CD4-positive, alpha-beta T cell treated with Interferon gamma for 1 hour (primary cell): ENCODE measurements at places on chromosomes 11 and 22.

- no peak for DNase-seq
These were observed 42.1 kb upstream of the SEZ6L start for GRCh38 chr22:26127126-26127525.

- DNase-seq: no peak
These were observed 91.9 kb upstream of the NTM start for GRCh38 chr11:131278472-131278871.

- DNase-seq: no peak
These were observed 8.0 kb downstream of the NAGA start for GRCh38 chr22:42062506-42063170.

DNA sequence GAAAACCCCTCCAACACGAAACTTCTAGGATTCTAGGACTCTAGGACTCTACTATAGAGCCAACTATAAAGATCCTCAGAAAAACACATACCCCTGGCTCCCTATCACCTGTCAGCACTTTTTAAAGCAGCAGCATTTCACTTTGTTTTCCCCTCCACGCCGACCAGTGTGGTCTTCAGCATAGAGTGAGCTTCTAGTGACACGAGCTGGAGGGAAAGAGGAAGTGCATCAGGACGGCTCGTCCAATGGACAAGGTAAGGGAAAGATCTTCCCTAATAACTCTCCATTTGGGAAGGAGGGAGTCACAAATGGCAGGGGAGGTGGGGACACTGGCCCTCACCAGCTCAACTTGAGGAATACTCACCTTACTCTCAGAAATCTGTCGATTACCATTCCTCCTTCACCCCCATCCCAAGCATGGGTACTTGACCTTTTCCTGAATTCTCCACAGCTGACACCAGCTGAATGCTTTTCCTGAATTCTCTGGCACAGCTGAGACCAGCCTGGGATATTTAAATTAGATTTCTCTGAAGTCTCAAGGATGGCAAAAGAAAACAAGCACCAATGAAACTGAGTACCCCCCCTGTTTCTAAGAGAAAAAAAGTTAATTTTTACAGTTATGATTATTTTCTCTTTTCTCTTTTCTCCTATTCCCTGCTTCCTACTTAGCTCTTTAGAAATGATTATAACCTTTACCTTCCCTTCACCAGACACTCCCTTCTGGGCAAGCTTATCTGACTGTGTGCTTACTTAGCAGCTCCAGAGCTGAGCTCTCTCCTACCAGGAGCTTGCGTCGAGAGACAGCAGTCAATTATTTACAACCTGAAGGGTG lies 33.3 kb upstream of the NNMT start:
- no peak for DNase-seq

DNA sequence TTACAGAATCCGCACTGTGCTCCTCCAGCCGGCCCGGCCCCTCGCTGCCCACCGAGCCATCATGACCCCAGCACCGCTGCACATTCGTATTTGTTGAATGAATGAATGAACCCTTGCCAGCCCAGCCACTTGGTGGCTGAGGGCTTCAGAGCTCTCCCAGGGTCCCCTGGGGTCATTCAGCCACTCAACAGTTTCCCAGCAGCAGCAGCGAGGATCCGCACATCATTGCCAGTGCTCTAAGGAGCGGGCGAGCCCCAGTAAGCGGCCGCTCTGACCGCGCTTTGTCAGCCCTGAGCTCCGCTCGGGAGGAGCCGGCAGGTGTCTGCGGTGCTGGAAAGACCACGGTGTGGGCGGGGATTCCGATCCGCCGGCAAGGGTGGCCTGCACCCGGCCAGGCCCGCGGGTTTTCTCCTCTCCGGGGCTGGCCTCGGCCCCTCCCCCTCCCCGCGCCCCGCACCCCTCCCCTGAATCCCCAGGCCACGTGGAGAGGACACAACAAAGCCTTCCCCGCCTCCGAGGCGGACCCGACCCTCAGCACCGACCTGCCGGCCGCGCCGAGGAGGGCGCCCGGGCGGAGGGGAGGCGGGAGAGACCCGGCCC lies 563 bp downstream of the BID start:
- DNase-seq: peak; percentile 63

DNA sequence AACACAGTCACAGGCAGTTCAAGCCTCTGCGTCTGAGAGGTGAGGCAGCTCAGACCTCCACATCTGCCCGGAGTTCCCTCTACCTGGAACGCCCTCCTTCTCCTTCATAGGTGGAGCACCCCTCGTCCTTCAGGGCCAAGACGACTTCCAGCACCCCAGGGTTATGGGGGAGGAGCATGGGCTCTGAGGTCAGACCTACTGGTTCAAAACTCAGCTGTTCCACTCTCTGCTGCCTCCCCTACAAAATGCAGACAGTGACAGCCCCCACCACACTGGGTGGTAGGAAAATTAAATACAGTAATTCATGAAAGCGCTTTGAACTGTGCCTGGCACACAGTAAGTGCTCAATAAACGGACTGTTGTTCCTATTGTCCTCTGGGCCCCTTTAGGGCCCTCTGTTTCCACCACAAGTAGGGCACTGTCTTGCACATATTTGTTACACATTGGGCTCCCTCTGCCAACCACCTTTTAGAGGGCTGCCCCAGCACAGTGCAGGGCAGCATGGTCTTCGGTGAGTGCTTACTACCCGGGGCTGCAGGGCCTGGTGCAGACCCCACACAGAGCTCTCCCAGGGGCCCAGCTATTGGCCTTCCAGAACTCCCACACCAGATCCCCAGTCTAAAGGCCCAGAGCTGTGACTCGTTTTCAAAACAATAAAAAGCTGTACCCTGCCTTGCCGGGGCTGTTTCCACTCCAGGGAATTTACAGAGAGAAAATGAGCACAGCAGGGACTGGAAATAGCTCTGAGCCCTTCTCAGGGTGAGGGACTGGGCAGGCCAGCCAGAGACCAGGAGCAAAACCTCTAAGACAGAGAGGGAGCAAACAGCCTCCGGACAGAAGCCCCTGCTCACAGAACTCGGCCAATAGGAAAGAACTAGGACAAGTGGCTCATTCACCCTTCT lies 2.5 kb downstream of the TMEM184B start:
- no peak for DNase-seq

GRCh38 chr11:47863189-47863897 lies 15.2 kb upstream of the NUP160 start:
- DNase-seq: peak; percentile 11

GRCh38 chr22:37982938-37983859 lies 1.2 kb downstream of the SOX10 start:
- no peak for DNase-seq

- no peak for DNase-seq
These were observed 14.0 kb downstream of the CFAP300 start for GRCh38 chr11:102061276-102061675.

DNA sequence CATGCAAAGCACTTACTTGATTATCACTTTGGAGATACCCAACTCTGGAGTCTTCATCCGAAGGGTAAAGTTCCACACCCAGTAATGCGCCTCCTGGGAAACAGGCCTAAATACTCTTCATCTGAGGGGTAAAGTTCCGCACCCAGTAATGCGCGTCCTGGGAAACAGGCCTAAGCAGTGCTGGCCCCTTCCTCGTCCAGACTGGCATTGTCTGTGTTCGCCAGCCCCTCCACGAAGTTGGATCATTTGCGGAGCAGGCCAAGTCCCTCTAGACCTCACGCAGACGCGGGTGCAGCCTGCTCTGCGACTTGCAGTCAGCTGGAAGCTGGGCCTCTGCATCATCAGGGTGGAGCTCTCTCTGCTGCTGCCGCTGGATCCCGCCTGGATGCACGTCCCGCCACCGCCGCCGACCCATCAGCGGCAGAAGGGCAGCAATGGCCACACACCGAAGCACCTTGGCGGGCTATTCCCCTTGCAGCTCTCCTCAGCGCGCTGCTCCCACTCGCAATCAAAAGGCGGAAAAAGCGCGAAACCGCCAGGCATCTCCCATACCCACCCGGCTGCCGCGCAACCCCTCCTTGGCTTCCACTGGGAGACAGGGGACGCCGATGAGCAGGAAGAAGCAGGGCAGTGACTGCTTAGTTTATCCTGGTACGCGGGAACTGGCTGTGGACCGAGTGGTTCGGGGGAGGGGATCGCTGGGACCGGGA lies 34.1 kb upstream of the GLYATL1 start:
- no peak for DNase-seq

DNA sequence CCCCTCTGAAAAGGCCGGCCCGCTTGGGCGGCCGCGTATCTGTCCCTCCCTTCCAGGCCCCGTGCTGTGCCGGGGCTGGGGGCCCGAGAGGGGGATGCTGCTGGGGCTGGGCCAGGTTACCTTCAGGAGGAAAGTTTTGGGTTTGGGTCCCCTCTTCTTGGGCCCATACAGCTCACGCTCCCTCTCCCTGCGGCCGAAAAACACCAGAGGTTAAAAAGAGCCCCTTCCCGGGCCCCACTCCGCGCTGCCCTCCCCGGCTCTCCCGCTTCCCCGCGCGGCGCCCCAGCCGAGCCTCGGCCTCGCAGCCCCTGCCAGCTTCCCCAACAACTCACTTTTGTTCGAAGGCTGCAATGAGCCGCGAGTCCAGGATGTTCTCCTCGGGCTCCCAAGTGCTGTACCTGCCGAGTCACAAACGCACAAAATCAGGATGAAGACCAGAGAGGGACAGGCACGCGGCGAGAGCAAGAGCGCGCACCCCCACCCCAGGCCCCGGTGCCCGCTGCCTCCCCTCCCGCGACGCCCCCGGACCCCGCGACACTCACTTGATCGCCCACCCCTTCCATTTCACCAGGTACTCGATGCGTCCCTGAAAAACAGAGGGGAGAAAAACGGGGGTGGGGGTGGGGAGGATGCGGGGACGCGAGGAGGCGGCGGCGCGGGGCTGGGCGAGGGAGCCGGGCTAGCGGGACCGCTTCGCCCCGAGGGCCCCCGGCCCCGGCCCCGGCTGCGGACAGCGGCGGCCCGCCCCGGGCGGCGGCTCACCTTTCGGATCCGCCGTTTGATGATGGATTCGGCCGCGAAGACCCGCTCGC lies 450 bp downstream of the CBX6 start:
- no peak for DNase-seq

GRCh38 chr22:23686416-23687024 lies 4.3 kb upstream of the RGL4 start:
- DNase-seq: no peak

- no peak for DNase-seq
These were observed 11.7 kb downstream of the TMEM216 start for GRCh38 chr11:61404103-61404502.

DNA sequence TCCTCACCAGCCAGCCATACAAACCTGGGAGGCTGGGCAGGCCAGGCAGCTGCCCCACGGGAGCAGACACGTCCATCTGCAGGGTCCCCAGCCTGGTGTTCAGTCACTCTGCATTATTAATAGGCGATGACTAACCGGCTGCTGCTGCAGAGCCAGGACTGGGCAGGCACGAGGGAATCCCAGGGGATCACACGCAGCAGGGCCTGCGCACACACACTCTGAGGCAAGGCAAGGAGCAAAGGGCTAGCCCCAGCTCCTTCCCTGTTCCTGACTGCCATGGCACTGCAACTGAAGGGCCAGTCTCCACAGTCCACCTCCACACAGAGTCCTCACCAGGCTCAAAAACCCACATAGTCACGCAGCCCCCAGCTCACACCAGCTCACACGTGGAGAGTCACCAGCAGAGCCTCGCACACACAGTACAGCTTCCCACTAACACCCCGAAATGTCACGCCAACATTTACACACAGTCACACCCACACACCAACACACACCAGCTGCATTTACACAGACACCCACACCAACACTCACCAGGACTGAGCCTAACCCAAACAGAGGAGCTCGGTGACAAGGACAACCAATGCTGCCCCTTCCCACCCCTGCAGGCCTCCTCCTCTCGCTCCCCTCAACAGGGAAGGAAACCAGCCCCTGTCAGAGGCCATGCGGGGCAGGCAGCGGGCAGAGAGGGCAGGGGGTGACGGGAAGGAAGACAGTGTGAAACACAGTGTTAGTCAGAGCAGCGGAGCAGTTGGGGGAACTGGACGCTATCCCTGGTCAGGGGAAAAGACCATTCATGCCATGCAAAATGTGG lies 47.3 kb downstream of the NRXN2 start:
- peak; percentile 30 for DNase-seq

DNA sequence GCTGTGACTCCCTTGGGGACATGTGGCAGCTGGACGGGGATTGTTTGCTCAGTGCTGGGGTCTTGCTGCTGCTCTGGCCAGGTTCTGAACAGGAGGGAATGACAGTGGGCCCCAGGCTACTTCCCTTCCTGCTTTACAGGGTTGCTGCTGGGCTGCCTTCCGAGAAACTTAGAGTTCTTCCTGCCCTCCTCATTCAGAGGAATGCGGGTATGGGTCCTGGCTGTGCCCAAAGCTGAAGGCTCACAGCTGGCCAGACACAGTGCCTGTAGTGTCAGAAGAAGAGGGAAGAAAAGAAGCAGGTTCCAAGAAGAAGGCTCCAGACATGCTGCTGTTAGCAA lies 108.3 kb upstream of the PARVA start:
- DNase-seq: no peak

- DNase-seq: no peak
These were observed 44.5 kb upstream of the TEAD1 start for GRCh38 chr11:12629601-12630313.

- no peak for DNase-seq
These were observed 105.2 kb upstream of the VPREB1 start for GRCh38 chr22:22139364-22139763.

DNA sequence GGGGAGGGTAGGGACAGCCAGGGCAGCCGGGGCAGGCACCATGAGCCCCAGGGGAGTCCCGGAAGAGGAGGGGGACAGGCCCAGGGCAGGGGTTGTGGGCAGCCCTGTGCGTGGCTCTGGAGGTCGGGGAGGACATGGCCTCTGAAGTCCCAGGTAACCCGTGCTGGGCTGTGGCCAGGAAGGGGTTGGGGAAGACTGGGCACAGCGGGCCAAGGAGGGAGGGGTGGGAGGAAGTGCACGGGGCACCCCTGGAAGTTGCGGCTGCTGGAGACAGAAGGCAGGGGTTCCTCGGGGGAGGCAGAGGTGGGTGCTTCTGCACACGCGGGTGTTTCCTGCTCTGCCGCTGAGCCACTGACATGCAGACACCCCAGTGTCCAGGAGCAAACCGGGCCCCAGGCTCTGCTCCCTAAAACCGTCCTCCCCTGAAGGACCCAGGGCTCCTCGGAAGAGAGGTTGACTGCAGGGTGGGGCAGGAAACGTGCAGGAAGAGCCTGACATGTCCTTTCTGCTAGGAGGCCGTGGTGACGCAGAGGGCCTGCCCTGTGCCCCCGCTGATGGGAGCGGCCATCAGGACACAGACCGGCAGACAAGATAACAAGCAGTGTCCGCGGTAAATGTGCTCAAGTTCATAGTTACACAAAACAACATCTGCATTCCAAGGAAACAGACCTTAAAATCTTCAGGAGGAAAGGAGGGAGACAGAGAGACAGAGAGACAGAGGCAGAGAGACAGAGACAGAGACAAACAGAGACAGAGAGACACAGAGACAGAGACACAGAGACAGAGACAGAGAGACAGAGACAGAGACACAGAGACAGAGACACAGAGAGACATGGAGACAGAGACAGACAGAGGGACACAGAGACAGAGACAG lies 5.7 kb downstream of the TNNI2 start:
- peak; percentile 76 for DNase-seq

GRCh38 chr11:35955636-35956035 lies 11.8 kb downstream of the LDLRAD3 start:
- no peak for DNase-seq

DNA sequence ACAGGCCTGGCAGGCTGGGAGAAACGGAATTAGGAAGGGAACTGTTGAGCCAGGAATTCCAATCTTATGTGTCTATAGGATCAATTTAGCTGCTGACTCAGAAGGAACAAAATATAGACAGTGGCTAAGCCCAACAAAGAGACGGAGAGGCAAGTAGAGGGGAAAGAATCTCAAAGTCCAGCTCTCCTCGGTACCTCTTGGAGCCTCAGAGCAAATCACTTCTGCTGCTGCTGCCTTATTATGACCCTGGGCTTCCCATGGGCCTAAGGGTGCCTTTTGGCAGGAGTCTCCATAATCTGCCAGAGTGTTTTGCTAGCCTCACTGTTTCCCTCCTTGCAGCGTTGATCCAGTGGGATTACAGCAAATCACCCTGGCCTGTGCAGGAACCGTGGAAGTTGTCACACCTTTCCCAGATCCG lies 31.7 kb downstream of the PAX6 start:
- no peak for DNase-seq
